ENCODE measurements at places on chromosomes 1 and 21.

DNA sequence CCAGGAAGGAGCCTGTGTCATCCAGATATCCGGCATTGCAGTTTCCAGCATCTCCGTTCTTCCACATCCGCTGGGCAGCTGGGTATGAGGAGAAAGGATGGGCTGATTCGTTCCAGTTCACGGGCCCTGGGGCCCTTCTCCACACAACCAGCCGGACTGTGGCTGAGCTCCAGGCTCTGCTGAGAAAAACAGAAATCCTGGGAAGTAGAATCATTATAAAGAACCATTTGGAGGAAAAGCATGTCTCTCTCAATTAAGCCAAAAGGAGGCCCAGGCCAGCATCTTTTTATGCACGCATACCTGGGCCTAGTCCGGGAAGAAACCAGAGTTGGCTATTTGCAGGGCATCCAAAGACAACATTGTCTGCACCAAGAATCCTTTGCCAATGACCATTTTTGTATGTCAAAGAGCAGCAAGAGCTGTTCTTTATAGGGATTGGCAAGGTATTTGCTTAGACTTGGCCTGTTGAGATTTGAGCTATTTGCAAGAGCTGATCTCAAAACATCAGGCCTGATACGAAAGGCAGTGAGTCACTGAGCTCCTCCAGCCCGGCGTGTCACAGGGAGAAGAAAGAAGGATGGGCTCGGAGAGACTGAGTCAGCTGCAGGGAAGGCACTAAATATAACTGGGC lies 84.9 kb upstream of the ARHGEF16 start:
- no peaks in the 10 kb centered on the region for H3K36me3 ChIP-seq
- DNase-seq, result no peak

DNA sequence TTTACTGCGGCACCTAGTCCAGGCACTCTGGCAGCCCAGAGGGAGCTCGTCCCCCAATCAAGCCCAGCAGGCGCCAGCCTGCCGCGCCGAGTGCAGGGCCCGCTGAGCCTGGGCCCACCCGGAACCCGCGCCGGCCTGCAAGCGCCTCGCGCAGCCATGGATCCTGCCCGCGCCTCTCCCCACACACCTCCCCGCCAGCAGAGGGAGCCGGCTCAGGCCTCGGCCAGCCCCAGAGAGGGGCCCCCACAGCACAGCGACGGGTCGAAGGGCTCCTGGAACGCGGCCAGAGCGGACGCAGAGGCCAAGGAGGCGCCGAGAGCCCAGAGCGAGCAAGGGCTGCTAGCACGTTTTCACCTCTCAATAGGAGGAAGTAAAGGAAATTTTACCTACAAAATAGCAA lies 767.0 kb downstream of the MRPL39 start:
- no peaks in the 10 kb centered on the region for H3K27me3 ChIP-seq
- no peak for DNase-seq
- no peak overlapping the region for H3K4me3 ChIP-seq
- H3K4me1 ChIP-seq, result no peaks in the 10 kb centered on the region
- no peaks in the 10 kb centered on the region for H3K36me3 ChIP-seq
- no peak overlapping the region for H3K27ac ChIP-seq

DNA sequence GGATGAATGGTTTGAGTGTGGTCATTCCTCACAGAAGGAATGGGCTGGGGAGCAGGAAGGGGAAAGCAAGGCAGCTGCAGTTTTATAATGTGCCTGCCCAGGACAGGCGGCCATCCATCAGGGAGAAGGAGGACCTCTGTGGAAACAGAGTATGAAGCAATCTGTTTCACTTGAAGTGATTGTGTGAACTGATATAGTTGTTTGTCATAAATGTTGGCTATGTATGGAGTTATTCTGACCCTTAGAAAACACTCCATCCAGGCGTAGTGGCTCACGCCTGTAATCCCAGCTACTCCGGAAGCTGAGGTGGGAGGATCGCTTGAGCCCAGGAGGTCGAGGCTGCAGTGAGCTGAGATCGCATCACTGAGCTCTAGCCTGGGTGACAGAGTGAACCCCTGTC lies 46.5 kb downstream of the NENF start:
- H3K4me1 ChIP-seq, result peaks cover 4% of the 10 kb centered on the region
- H3K27ac ChIP-seq, result no peak overlapping the region
- DNase-seq, result no peak
- no peak overlapping the region for H3K4me3 ChIP-seq

DNA sequence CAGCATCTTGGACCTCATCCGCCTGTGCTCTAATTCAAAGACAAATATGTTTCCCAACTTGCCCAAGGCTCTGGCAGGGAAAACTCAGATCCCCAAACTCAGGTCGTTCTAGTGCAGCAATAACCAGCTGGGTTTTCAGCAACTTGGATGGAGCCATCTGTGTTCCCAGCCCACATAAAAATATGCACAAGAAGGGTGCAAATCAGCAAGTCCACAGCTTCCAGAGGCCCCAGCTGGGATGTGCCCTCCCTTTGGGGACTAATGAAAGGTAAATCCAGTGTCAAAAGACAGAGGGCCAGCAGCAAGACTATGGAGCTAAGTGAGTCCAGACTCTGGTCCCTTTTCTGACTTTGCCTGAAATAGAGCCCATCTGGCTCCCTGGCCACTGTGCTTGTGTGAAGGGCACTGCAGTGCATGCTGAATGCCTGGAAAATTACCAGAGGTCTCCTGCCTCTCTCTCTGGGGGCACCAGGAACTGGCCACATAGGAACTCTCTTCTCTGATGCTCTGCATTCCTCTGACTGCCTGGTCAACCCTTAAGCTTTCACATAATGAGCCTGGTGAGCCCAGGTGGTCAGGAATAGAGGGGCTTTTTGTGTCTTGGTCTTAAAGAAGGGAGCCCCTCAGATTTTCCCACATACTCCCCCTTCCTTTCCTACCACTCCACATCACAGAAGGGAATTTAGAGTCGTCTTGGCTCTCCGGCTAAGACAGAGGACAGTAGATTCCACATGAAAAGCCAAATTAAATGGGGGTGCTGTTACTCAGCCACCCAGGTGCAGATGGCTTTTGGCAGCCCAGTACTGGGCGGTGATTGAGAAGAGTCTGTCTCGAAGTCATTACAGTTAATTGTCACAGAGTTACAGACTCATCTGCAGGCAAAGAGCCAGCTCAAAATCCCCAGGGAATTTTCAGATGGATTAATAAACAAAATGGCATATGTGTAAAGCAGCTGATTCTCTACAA lies 88.1 kb upstream of the C1orf21 start:
- no peak for DNase-seq
- no peaks in the 10 kb centered on the region for H3K4me1 ChIP-seq
- no peak overlapping the region for H3K27ac ChIP-seq

DNA sequence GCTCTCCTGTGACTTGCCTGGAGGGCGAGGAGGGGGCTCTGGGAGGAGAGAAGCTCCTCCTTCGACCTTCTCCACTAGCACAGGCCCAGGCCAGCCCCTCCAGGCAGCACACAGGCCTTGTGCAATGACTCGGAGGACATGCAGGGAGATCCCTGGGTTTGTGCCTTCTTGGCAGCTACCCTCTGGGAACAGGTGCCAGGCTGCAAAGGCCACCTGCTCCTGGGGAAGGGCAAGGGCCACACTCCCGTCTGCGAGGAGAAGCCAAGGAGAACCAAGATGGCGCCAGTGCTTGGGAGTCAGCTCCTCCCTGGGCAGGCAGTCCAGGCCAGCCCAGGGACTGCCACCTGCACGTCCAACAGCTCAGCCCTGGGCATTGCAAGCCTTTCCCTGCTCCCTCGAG lies 15.3 kb downstream of the CASZ1 start:
- no peak overlapping the region for H3K4me3 ChIP-seq
- H3K36me3 ChIP-seq, result no peaks in the 10 kb centered on the region
- no peaks in the 10 kb centered on the region for H3K4me1 ChIP-seq
- no peak overlapping the region for H3K27ac ChIP-seq
- DNase-seq, result no peak

GRCh38 chr1:17586172-17586964 lies 46.9 kb downstream of the ARHGEF10L start:
- no peak overlapping the region for H3K4me3 ChIP-seq
- H3K36me3 ChIP-seq, result no peaks in the 10 kb centered on the region
- H3K4me1 ChIP-seq, result no peaks in the 10 kb centered on the region
- no peak overlapping the region for H3K27ac ChIP-seq
- no peak for DNase-seq
